ENCODE measurements at places on chromosomes 11 and 22.

DNA sequence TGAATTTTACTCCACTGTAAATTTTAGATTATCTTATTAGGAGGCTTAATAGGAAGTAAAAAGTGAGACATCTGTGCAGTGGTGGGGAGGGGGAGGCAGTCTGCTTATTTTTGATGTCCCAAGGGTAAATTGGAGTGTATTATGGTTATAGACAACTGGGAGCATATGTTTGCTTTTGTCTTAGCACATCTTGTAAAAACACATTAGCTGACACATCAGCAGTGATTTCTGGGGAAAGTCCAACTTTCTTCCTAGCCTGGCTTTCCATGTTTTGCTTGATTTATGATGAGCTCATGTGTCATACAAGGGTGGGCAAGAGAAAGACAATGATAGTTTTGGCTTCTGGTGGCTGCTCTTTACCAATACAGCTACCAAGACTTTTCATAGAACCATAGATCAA is 4.0 kb downstream of the ANO3 start:
- DNase-seq: peak; percentile 54

- DNase-seq: no peak
Measured at GRCh38 chr11:95392644-95393043, 161.6 kb upstream of the SESN3 start.

- DNase-seq: no peak
Measured at GRCh38 chr11:102430158-102430836, 22.3 kb downstream of the TMEM123 start.

DNA sequence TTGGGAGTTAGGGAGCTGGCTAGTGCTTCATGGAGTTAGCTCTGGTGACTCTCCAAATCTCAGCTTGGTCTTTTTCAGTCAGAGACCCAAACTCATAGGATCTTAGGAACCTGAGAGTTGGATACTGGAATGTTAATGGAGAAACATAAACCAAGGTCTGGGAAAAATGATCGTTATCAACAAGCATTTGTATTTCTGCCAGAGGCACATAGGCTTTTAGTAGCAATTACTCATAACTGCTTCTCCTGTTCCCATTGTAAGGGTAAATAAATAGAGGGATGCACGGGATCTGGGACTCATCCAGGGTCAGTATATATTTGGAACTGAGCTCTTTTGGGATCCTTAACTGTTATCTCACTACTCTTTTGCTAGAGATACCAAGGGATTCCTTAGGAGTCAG is 4.8 kb downstream of the BARX2 start:
- DNase-seq: no peak

DNA sequence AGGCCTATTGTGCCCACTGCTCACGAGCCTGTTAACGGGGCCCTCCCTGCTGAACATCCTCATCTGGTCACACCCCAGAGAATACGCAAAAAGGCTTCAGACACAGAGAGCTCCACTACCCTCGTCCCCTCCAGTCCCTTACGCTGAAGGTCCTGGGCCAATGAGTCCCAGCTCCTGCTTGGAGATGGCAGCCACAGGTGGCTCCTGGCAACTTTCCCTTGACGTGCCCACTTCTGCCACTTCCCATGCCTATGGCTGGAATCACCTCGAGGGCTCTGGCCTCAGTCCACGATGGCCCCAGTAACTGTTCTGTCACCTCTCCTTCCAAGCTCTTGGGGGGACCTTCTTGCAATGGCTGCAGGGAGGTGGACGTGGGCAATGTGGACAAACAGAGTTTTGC is 12.7 kb downstream of the PHF21B start:
- no peak for DNase-seq

DNA sequence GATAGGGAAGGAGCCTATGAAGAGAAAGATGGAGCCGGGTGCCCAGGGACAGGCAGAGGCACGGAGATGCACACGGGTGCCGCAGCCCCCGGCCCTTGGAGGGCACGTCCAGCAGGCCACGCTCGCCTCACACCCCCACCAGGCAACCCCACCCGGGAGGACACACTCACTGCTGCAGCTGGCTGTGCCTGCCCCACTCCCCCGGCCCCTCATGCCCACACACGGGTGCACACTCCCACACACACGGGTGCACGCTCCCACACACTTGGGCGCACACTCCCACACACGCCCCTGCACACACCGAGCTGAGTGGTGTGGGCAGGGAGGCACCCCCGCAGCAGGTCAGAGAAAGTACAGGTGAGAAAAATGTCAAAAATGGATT is 1.1 kb downstream of the MOB2 start:
- no peak for DNase-seq

DNA sequence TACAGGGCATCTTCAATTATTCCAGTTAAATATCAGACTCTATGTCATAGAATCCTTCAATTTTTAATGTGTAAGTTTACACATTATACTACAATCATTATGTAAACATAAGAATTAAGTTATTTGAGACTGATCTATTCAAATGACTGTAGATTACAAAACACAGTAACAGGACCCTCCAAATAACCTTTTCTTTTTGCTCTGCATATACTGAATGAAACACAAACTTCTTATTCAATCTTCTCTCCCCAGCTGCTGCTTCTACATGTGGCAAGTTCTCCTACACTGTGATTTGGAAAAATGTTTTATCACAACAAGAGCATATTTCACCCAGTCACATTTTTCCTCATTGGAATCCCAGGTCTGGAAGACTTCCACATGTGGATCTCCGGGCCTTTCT is at the start of gene OR52J3:
OR52J3 (plus strand) TSS at position 301 of the 400 bp plus-strand sequence; CDS start at position 301, 0 bp downstream.
- DNase-seq: no peak

DNA sequence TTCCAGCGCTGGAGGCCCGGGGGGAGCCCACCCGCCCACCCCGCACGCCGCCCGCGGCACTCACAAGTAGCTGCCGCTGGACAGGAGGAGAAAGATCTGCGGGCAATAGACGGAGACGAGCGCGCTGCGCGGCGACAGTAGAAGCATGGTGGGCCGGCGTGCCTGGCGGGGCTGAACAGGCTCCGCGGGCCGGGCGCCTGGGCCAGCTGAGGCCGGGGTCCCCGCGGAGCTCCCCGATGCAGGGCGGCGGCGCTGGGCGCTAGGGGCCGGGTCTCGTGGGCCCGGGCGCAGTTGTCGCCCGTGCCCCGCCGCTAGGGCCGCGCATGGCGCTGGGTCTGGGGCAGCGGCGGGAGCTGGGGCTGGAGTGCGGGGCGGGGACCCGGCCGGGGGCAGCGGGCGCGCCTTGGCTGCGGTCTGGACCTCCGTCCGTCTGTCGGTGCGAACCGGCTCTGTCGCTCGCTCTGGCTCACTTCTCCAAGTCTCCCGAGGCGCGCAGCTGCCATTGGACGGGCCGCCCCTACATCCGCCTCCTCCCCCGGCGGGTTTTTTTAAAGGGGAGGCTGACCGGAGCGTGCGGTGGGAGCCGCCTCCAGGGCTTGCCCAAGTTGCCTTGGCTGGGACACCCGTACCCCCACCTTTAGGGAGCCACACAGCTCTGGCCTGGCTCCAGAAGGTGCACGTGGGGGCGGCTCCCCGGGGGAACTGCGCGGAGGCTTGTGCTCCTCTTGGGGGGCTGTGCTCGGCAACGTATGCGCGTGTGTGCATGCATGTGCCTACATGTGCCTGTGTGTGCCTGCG is 4.7 kb downstream of the WNT7B start:
- DNase-seq: peak; percentile 64

GRCh38 chr22:46058091-46058420 is 81.1 kb upstream of the WNT7B start:
- no peak for DNase-seq

DNA sequence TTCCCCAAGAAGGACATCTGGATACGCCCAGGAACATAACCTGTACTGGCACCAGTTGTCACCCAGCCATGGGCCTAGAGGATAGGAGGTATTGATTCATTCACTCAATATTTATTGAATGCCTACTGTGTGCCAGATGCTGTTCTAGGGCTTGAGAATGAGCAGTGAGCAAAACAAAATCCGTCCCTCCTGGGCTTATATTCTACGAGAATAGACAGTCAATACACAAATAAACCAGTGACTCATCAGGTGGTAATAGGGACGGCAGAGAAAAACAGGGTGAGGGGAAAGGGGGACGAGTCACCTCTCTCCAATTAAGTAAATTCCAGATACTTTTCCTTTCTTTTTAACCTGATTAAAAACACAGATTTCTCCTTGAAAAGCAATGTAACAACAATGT is 103.5 kb downstream of the MICAL2 start:
- peak; percentile 85 for DNase-seq

GRCh38 chr11:84588131-84588829 is 1038.9 kb downstream of the DLG2 start:
- DNase-seq: no peak

- DNase-seq: peak; percentile 88
Measured at GRCh38 chr11:8871171-8871775, 39.7 kb upstream of the AKIP1 start.

DNA sequence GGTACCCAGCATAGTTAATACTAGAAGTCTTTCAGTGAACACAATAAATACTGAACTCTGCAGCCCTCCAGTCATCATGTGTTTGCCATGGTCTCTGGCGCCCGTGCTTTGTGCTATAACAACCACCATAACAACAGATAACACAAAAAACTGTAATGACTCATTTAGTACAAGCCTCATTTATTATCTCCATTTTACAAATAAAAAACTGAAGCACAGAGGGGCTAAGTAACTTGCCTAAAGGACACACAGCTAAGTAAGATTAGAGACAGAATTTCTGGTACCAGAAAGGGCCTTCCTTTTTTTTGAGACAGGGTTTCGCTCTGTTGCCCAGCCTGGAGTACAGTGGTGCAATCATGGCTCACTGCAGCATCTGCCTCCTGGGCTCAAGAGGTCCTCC is 19.5 kb downstream of the RBFOX2 start:
- peak; percentile 61 for DNase-seq

DNA sequence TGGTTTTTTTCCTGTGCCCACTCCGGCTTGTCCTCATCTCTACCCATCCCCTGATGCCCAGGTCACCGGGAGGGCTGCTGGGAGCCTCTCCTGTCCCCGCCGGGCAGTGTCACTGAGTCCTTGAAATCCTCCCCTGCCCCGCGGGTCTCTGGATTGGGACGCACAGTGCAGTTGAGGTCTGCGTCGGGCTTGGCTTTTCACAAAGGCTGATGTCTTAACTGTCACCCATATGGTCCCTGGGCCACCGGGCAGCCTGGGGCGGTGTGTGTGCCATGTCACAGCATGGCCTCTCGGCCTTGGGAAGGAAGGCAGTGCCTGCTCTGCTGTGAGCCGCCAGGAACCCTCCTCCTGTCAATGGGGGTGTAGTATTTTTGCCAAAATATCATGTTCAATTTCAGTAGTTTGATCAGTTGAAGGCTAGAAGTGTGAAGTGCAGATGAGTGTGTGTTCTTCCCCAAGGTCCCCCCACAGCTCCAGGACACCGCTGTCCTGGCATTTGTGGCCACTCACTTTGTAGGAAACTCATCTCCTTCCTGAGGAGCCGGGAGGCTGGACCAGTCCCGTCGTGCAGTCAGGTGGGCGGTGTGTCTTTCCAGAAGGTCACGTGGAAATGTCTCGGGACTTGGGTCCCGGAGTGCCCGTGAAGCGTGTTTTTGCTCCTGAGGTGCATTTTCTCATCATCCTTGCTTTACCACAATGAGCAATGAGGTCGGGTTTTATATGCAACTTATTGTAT is 37.6 kb downstream of the CTTN start:
- DNase-seq: no peak

GRCh38 chr22:26484360-26484706 is 656 bp downstream of the SRRD start:
- peak; percentile 17 for DNase-seq

All from Daoy (cell line).